ENCODE measurements at places on chromosomes 7 and 10.

DNA sequence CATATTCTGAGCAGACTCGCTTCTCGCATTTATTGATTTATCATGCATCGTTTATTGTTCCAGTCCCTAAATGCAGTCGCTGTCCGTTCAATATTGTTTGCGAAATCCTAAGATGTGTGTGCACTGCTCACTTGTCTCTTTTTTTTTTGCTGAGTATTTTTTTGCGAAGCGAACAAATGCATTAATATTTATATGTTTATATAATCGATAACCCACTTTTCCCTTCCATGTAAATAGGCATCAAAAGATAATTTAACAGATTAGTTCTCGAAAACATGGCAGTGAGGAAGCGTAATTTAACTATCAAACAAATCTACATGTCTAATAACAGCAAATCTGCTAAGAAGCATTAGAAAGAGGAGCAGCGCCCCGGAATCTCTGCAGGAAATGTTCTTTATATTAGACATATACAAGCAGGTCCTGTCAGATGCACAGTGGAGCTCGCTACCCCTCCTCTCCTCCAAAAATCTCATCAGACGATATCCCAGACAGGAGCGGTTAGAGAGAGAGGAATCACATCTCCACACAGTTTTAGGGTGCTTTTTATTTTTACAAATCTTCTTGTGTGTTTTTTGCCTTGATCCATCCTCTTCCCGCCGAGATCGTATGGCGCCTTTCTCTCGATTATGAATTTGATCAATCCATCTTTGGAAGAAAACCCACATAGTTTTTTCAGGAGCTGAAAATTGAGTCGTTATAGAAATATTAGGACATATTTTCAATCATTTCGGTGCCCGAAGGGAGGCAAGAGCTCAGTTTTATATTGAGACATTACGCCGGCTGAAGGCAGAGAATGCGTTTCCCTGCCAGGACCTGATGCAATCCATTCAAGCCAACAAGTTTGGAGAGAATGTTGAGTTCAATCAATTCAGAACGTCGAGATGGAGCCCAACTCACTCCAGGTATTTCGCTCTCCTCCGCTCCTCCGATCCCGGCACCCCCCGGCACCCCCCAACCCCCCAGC, at the start of gene ARID5B:
Gene ARID5B (plus strand): TSS at position 871 of the 964 bp plus-strand sequence. CDS start 11 bp downstream, at position 882.
- peak; percentile 50 for DNase-seq

DNA sequence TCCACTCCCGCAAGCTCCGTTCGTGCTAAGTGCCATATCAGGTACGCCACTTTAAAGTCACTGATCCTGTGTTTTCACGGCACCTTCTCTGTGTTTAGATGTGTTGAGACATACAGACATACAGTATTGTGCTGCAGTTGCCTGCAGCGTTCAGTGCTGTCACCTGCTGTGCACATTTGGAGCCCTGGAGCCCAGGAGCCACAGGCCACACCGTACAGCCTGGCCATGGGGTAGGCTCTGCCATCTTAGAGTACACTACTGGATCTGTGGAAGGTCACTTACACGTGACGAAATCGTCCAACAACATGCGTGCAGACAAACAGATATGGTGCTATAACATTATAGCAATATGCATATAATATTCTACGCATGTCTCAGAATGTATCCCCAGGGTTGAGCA, 111.3 kb downstream of the ELFN1 start:
- no peak for DNase-seq

- DNase-seq, result no peak
These were observed 135.6 kb downstream of the RPS24 start for GRCh38 chr10:78169214-78169613.

- no peak for DNase-seq
These were observed 134.8 kb downstream of the CUL2 start for GRCh38 chr10:34955391-34955790.

DNA sequence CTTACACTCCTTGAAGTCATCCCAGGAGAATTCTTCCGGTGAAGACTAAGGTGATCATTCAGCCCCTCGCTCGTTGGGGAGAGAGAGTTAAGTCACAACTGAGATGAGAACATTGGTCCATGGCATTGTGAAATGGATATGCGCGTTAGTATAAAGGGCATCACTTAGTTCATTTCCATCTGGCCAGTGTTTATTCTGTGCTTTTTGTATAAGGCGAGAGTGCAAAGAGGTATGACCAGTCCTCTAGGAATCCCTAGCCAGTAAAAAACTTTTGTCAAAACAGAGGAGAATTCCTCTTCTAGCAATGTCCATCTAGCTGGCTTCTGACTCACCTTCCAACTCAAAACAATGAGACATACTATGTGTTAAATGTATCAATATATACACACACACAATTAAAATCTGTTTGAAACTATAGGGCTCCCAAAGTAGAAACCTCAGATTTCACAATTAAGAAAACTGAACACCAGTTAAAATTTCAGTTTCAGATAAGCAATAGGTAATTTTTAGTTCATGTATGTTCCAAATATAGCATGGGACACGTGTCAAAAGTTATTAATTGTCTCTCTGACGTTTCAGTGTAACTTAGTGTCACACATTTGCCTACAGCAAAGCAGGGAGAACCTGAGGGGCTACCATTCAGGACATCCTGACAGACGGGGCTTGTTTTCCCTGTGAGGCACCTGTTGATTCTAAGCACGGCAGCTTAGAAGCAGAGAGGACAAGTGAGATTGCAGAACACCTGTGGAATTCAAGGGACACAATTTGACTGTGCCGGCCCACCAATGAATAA, 158.9 kb downstream of the KLF6 start:
- peak; percentile 1 for DNase-seq

GRCh38 chr10:49592726-49593563, 17.2 kb upstream of the SLC18A3 start:
- DNase-seq, result peak; percentile 43

- peak; percentile 79 for DNase-seq
These were observed 1.2 kb downstream of the VCL start for GRCh38 chr10:73998929-73999691.

DNA sequence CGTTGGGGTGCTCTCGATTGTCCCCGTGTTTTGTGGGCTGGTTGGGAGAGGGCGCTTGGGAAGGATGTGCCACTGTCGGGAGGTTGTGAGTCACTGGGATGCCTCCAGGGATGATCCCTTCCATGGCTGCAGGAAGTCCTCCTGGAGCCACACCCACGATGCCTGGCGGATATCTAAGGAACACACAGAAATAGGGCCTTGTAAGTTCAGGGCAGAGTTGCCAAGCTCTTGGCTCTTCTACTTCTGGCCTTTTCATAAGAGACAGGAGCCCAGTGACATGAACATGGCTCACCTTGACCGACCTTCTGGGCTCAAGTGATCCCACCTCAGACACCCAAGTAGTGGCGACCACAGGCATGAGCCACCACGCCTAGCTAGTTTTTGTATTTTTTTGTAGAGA, 47.6 kb downstream of the ZRANB1 start:
- DNase-seq, result no peak

GRCh38 chr10:43384252-43385221, 13.1 kb downstream of the FXYD4 start:
- no peak for DNase-seq

- DNase-seq, result no peak
These were observed 77.4 kb downstream of the DLG5 start for GRCh38 chr10:77849039-77849664.

DNA sequence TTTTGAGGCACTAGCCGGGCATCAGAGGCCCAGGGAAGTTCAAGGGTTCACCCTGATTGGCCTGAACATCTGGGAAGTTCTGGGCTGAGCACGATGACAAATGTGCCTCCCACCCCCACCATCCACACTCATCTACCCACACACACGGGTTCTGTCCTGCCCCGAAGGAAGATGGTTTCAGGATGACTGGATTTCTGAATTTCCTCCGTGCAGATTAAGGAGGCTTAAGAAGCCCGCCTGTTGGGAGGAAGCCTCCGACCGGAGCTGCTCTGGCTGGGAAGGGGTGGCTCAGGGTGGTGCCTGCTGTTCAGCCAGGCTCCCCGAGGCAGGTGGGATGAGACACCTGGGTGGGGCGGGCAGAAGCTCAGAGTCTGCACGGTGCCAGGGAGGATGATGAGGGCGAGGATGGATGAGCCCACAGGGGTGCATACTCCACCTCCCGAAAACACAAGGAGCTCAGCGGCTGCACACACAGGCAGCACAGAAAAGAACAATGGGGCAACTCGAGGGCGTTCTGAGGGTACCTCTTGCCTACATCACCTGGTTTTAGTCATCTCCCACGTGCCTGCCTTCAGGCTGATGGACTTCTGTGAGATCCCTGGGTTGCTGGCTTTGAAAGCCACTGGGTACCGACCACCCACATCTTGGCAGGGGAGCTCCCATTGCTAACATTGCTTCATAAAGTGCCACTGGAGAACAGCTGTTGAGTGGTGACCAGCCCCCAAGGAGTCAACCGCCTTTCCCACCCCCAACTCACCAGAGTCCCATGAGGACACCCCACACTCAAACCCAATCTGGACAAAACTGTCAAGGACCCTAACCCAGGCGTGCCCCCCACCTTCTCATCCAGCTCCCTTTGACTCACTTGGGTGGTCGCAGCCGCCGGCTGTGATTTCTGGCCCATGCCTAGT, 41.2 kb downstream of the CALML3 start:
- DNase-seq, result no peak
